ENCODE measurements at places on chromosomes 4 and X.

GRCh38 chr4:110508827-110509710, 33.1 kb downstream of the ENPEP start:
- peak; percentile 44 for DNase-seq

- no peak for DNase-seq
These were observed 207.5 kb downstream of the CHRDL1 start for GRCh38 chrX:110588164-110588563.

DNA sequence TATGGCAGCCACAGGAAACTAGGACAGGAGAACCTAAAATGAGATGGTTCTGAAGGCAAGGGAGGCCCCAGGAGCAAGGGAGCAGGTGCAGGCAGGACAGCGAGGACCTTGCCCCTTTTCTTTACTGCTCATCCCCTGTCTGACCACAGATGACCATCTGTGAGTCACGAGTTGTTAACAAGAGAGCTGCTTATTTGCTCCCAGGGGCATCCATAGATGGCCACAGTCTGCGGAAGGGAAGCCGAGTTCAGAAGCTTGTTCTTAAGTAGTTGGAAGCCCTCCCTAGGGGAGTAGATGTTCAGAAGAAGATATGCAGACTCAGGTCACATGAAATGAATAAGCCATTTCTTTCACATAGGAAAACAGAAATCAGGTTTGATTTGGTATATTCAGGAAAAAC, 69.4 kb downstream of the EVC2 start:
- DNase-seq, result no peak

DNA sequence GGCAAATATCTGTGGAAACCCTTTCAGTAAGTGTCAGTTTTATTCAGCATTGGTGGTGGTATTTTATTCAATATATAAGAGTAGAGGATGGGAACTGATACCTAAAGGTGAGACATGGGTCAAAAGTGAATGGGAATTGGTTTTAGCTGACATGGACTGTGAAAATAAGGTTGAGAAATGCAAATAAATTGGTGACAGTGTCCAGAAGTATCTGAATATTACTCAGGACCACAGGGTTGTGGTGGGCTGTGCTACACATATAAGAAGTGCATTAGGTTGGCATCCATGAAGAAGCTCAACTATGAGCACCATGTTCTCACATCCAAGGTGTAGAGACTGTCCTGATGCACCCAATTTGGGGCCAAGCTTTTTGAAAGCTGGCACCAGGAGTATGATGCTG, 45.0 kb downstream of the ETDC start:
- no peak for DNase-seq

DNA sequence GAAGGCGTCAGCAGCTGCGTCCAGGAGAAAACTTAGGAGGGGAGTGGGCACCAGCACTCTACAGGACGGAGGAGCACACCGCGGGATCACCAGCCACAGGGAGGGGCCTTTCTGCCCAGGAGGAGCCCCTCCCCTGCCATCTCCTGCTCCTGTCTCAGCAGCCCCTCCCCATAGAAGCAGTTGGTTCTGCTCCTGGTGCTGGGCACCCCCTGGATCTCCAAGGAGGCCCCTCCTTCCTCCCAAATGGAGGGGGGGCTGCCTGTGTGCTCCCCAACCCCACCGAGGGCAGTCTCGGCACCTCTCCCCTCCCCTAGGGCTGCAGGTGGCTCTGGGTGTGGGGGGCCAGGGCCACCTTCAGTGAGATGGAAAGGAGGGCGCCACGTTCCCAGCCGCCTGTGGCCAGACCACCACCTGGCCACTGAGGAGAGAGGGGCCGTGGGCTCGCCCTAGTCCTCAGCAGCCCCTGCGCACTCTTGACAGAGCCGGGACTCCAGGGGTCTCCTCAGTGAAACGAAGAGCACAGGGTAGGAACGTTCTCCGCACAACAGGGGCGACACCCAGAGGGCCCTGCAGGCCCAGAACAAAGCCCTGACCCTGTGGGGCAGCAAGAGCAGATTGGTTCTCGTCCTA, 37.8 kb downstream of the CPLX1 start:
- no peak for DNase-seq

DNA sequence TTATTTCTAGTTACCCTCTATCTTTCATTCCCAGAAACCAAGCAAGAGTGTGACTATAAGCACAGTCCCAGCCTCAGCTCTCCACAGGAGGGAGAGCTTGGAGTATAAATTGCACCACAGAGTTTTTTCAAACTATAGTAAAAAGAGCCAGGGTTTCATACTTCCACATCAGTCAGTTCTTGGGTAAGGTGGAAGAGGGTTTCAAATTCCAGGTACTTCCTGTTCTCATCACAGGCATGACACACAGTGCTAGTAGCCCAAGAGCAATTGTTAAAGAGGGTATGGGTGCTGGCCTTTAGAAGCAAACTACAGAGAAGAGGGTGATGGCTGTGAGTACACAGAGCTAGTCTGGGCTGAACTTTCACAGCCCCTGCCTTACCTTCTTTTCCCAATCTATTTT, 5.7 kb upstream of the IL1RAPL1 start:
- DNase-seq, result no peak

DNA sequence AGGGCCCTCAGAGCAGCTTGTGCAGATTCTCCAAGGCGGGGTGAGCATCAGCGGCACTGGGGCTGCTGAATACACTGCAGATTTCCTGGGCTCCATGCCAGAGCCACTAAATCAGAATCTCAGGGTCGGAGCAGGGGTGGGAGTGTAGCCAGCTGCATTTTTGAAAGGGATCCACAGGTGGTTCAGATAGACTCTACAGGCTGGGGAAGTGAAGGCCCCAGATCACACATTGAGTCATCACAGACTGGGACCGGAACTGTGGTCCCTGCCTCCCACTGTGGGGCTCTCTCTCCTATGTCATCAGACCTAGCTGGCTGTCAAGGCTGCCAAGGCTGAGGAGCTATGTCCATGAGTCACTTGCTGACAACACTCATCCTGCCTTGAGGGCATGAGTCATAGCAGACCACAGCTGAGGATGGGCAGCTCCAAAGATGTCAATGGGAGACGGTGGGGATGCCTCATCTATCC, 162.3 kb upstream of the MAMLD1 start:
- DNase-seq, result no peak

DNA sequence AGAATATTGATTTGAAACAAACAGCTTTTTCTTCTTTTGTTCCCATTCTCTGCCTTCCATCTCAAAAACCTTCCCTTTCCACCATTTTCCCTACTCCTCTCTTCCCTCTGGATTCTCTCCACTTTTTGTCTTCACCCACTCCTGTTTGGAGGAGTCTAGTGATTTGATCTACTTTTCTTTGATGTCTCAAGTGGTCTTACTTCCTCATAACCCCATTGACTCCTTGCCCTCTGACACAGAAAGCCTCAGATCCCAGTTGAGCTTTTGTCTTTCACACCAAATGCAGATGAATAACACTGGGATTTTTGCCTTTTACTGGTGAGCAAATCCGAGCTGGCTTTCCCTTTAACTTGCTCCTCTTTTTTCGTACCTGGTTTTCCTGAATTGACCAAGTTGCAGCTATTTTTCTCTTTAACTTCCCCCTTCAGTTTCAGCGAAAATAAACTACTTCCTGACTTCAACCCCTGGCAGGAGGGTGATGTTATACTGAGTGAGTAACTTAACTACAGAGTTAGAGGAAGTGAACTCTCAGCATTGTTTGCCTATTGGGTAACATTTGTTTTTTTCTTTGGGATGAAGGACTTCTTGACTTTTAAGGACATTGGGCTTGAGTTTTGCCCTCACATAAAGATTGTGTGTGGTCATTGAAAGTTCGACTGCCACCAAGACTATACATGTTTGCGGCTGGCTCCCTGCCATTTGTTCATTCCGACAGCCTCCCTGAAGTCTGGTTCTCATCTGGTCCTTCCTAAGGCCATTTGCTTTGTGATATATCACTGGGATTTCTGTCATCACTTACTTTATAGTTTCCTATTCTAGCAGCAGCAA, 392.8 kb upstream of the NR3C2 start:
- DNase-seq, result peak; percentile 18

- DNase-seq, result peak; percentile 32
These were observed 265.9 kb downstream of the ZNF674 start for GRCh38 chrX:46279214-46279924.

DNA sequence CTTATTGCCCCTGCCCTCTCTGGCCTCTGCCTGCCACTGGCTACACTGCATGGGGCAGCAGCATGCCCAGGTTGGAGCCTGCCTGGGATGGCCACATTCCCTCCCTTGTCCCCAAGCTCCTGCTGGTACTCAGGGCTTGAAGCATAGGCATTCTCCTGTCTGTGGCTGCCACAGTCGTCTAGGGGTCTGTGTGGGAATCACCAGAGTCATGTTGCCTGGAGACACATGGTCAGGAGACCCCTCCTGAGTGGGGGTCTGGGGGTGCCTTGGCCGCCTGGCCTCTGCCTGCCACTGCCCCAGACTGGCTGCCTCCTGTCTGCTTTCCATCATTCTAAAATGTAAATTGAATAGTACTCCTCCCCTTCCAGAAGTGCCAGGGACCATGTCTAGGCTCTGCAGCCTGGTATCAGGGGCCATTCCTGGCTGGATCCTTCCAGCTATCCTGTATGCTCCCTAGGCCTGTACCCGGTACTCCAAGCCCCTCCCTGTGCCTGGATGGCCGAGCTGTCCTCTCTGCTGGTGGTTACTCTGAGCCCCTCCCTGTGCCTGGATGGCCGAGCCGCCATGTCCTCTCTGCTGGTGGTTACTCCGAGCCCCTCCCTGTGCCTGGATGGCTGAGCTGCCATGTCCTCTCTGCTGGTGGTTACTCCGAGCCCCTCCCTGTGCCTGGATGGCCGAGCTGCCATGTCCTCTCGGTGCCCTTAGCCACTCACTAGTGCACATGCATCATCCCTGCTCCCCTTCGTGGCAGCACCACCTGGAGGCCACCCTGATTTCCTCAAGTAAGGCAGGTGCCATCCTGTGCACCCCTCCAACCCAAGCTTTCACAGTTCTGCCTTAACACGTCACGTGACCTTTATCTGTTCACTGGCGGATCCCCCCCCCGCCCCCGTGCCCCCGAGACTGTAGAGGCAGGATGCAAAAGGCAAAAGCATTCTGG, 5.5 kb upstream of the NKX1-1 start:
- peak; percentile 44 for DNase-seq

DNA sequence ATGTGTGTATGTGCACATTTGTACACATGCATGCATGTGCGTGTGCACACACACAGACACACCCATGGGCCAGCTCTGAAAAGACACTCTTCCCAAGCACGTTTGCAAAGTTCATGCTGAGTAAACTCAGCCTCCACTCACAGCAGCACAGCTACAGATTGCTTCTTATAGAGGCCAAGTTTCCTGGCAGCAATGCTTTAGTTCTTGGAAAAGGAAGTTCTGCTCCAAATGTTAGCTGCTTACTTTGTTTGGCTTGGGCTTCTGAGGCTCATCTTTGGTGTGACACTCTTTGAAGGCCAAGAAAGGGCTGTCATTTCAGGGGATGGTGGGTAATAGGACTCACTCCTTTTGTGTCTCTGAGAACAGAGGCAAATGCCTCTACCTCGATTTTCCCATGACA, 6.6 kb downstream of the PLP1 start:
- no peak for DNase-seq

DNA sequence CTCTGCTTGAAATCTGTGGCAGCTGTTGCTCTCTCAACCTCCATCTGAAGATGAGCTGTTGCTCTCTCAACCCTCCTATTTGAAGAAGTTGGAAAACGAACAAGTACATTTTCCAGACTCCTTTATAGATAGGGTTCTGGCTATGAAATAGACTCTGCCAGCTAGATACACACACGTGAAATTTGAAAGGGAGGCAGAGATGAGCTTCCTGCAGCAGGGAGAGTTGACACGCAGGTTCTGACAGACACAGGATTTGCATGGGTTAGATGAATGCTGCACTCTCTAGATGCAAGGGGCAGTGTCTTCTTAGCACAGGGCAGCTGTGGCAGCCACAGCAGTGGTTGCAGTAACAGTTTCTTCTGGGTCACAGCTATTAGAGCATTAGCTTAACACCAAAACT, 8.0 kb upstream of the PYURF start:
- DNase-seq, result no peak

GRCh38 chr4:48254381-48255071, 15.1 kb downstream of the TEC start:
- no peak for DNase-seq

- DNase-seq, result no peak
These were observed 821.7 kb upstream of the FTHL17 start for GRCh38 chrX:31893525-31893924.

- DNase-seq, result no peak
These were observed 2.3 kb downstream of the SPATA4 start for GRCh38 chr4:176193126-176193525.

DNA sequence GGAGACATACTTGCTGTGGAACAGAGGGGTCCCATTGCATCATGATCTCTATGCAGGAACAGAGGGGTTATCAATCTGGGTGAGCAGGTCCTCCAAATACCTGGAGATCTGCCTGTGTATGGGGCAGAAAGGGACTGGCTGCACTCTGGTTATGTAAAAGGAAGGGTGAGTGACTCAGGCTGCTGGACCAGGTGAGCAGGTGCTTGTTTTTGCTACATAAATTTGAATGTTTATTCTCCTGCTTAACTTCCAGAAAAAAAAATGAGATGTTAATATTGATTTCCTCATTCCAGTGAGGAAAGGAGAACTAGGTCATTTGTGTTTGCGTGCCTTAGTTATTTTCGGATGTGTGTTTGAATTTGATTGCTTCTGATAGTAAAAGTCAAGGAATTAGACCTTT, 225.8 kb upstream of the TRAM1L1 start:
- DNase-seq, result no peak

GRCh38 chr4:118270492-118270891, 82.3 kb downstream of the PRSS12 start:
- peak; percentile 78 for DNase-seq

DNA sequence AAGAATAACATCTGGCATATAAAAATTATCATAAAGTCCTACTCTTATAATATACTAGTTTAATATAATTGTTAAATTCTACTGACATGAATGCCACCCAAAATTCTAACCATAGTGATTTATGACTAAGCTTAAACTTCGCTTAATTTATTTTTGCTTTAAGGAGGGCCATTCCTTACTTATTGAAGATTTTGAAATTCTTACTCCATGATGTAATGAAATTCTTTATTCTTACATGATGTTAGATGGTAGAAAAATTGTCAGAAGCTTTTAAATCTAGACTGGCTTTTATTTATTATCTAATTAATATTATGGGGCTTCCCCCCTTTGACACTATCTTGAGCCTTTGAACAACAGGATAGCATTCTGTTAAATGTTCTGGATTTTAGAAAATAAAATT, 19.5 kb upstream of the SUPT20HL2 start:
- no peak for DNase-seq

- no peak for DNase-seq
These were observed 12.9 kb downstream of the DCK start for GRCh38 chr4:71006203-71006907.

DNA sequence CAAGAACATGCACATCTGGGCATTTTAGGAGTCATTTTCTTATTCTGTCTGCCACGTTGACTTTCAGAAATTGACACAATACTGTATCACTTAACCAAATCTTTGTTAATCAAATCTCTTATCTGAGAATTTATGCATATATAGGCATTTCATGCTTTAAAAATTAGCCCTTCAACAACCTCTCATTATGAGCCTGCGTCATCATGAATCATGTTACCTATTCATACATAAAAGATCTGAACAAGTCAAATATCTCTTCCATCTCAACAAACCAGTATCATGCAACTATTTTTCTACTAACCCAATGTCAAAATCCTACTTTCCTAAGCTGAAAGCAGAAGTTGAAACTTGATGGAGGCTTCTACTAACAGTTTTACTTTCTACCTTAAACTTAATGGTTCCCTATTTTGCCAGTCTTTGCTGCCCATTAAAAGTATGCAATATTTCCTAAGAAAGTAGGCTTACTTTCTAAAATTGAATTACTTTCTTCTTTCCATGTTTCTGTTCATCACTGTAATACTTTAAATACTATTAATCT, 1.8 kb downstream of the ADAM29 start:
- no peak for DNase-seq

- DNase-seq, result no peak
These were observed 2.9 kb upstream of the CYBB start for GRCh38 chrX:37776987-37777325.
